Omental fat pad (tissue), 4 donors: ENCODE measurements at places on chromosomes 16 and 17.

GRCh38 chr16:56669005-56669839 is at the start of gene MT1H:
TSS of gene MT1H (plus strand) at chr16:56669814. CDS start at chr16:56669885, 71 bp downstream.
- DNase-seq: no peak

- DNase-seq: no peak
These were observed 407 bp downstream of the MCRIP1 start for GRCh38 chr17:81832608-81833159.

DNA sequence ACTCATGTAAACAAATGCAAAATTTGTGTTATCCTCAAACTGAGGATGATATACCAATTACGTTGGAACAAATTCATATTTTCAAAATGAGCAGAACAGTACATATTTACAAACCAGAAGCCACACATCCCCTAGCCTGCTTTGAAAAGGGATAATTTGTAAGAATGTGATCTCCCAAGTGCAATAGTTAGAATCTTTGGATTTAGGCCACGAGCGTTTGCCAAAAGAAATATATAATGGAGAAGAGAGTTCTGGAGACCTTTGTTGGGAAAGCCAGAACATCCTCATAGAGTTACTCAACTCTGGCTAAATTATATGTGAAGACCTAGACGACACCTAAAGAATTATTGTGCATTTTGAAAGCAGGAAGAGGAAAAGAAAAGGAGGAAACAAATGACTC is 449.3 kb downstream of the KCNJ2 start:
- DNase-seq: no peak

GRCh38 chr17:67554634-67555033 is 163.1 kb upstream of the NOL11 start:
- DNase-seq: no peak

GRCh38 chr17:50682938-50683337 is 24.8 kb downstream of the ANKRD40 start:
- no peak for DNase-seq

GRCh38 chr16:24670623-24671454 is 58.6 kb upstream of the TNRC6A start:
- DNase-seq: no peak

GRCh38 chr17:46772475-46773220 is 45.8 kb downstream of the WNT3 start:
- DNase-seq: no peak
